Substantia nigra (tissue), 51 donors: ENCODE measurements at places on chromosomes 11 and 22.

DNA sequence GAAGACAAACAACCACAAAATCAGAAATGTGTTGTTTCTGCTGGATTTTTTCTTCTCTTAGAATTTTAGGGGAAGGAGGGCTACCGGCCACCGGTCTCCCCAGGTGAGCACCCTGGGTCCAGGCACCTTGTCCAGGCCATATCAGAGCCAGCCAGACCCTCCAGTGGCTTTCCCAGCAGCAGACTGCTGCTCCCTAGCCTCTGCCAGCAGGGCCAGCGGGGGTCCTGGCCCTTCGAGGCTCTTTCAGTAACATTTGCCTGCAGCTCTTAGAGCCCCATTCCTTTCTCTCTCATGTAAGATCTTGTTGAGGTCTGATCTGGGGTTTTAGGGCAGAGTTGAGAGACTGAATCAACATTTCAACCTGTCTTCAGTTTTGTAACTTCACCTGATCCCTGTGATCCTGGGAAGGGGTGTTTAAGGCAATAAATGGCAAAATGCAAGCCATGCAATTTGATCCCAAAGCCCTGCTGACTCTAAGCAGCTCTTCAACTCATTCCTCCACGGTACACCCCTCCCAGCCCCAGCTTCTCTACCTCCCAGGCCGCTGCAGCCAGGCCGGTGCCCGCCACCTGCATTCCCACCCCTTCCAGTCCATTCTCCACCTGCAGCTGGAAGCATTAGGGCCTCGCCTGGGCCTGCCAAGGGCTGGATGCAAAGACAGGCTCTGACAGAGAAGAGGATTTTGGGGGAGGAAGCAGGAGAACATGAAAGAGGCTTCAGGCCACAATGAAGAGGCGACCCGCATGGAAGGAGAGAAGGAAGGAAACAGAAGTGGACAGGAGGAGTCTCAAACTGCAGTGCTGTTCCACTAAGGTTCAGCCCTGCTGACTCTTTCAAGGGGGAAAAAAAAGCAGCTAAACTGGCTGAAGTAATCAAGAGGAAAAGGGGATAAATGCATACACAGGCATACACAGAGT lies 113.0 kb upstream of the FGF3 start:
- no peak for DNase-seq

DNA sequence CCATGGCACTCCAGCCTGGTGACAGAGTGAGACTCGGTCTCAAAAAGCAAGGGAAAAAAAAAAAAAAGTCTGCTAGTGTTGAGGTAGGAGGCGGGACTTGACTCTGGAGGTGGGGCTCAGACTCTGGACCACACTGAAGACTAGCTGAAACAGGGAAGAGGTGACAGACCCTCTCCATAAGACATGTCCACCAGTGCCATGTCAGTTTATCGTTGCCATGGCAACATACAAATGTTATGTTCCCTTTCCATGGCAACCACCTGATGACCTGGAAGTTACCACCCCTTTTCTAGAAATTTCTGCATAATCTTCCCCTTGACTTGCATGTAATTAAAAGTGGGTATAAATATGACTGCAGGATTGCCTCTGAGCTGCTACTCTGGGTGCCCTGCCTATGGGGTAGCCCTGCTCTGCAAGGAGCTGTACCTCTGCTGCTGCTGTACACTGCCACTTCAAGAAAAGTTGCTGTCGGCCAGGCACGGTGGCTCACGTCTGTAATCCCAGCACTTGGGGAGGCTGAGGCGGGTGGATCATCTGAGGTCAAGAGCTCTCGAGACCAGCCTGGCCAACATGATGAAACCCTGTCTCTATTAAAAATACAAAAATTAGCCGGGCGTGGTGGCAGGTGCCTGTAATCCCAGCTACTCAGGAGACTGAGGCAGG lies 55.1 kb downstream of the KIAA1671 start:
- DNase-seq = no peak

GRCh38 chr11:116360221-116360941 lies 412.4 kb downstream of the BUD13 start:
- no peak for DNase-seq

- DNase-seq = no peak
Measured at GRCh38 chr11:57251491-57252104, 14.5 kb upstream of the APLNR start.

- no peak for DNase-seq
Measured at GRCh38 chr11:9604134-9604533, 30.7 kb downstream of the WEE1 start.

- DNase-seq = no peak
Measured at GRCh38 chr11:119025099-119025473, 5.6 kb downstream of the SLC37A4 start.

GRCh38 chr11:108466405-108466804 lies 924 bp downstream of the C11orf65 start:
- no peak for DNase-seq

- no peak for DNase-seq
Measured at GRCh38 chr22:47596176-47596690, 833.8 kb downstream of the TBC1D22A start.

DNA sequence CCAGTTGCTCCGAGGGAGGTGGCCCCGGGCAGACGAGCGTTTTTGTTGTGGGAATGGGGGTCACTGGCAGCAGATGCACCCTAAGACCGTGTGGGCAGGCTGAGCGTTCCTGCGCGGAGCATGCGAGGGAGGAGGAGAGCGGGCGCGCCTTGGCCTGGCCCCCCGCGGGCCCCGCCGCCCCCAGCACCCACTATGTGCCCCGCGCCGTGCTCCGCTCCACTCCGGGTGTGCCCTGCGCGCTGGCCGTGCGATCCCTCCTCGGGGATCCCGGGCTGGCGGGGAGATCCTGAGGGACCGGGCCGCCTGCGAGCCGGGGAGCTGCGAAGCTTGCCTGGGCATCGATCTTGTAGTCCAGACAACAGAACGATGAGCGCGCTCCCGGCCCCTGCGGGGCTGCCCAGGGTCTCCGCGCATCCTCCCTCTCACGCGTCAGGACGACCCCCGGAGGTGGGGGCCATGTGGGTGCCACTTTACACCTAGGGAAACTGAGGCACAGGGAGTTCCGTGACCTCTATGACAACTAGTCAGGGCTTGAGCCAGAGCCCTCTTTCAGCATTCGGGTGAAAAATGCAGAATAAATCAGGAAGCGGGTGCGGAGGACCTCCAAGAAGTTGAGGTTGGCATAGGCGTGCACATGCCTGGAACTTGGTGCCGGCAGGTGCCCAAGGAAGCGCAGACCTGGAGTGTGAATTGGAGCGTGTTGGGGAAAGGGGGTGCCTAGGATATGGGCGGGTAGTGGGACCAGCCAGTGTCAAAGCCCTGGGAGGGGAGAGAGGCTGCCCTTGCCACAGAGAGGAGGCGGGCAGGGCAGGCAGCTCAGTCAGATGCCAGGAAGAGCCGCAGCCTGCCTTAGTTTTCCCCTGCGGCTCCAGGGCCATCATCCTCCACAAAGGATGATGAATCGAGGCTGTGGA lies 1.3 kb upstream of the KMT5B start:
- DNase-seq = no peak

DNA sequence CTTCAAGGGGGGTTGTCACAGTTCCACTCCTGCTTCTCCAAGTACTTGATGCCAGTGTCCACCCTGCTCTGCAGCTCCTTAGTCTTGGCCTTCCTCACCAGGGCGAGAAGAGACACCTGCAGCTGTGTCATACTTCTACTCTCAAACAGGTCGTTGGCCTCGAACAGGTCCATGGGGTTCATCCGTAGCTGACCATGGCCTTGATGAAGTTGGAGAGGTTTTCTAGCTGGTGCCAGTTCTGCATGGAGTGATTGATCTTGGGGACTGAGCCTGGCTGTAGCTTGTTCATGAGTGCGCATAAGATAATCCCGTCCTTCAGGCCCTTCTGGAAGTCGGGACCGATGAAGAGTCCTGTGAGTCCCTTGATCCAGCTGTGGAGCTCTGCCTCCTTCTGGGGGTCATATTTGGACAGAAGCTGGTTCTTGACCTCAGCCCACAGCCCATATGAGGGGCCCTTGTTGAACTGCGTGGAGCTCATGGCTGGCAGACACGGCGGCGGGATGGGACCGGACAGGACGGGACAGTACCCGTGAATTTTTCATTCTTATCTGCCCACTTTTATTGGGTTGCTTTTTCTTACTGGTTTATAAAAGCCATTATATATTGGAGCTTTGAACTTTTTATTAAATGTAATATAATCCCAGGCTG lies 33.4 kb upstream of the HORMAD2 start:
- no peak for DNase-seq

DNA sequence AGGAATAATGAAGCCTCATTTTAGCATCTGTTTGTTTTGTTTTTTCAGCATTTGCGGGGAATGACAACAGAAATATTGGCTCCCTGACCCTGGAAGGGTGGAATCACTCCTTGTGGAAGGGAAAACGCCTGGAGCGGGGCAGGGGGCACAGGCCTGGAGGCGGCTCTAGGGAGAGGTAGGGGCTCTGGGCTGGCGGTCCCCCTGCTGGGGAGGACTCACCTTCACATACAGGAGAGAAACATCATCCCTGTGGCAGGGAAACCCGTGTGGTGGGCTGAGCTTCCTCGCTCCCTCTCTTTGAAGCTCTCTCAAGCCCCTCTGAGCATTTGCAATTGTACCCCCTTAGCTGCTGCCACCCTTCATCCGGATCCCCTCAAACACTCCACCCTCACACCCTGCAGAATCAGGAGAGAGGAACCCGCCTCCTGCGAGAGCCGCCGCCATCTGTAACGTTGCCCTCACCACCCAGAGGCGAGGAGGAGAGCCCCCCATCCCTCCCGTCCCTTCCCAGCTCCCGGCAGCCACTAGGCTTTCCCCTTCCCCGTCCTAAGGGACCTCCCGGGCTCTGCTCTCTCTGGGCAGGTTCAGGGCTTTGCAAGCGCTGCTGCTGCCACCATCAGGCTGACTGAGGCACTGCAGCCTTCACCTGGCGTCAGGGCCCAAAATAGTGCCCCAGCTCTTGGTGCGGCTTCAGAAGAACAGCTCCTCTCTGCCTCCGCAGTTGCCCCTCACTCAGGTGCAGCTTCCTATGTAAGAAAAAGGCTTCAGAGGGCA lies 10.4 kb downstream of the KIRREL3 start:
- DNase-seq = peak; percentile 74

GRCh38 chr11:122215244-122215992 lies 99.4 kb upstream of the BLID start:
- peak; percentile 86 for DNase-seq

DNA sequence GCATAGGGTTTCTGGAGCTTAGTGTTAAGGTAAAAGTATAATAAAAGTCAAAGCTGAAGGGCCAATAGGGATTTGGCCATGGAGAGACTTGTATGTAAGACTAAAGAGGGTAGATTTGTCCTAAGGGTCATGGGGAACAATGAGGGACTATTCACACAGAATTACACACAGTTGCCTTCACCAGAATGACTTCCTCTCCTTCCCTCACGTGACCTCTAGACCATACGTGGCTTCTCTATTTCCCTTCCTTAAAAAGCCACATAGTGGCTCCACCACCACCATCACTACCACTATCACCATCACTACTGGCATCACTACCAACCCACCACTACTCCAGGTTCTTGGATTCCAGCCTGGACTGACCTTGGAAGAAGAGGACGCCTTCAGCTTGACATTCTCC lies 2.8 kb downstream of the HPX start:
- DNase-seq = no peak

DNA sequence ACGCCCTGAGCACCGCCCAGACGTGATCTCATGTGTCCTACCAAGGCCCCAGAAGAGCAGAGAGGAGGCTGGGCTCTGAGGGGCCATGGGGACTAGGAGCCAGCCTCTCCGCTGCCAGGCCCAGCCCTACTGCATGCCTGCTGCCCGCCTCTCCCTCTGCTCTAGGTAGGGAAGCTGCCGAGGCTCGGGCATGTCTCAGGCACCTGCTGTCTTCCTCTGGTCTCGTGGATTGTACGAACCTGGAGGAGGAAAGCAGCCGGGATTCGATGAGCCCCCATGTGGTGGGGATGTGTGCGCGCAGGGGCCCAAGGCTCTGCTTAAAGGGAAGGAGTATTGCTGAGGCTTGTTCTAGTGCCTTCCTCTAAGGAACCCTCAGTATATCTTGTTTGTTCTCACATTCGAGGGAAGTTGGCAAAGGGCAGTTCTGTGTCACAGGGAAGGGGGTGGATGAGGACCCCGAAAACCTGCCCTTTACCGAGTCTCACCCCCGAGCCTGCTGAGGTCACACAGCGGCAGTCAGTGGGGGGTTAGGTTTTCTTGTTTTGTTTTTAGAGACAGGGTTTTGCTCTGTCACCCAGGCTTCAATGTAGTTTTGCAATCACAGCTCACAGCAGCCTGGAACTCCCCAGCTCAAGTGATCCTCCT lies 21.2 kb downstream of the DAGLA start:
- no peak for DNase-seq

DNA sequence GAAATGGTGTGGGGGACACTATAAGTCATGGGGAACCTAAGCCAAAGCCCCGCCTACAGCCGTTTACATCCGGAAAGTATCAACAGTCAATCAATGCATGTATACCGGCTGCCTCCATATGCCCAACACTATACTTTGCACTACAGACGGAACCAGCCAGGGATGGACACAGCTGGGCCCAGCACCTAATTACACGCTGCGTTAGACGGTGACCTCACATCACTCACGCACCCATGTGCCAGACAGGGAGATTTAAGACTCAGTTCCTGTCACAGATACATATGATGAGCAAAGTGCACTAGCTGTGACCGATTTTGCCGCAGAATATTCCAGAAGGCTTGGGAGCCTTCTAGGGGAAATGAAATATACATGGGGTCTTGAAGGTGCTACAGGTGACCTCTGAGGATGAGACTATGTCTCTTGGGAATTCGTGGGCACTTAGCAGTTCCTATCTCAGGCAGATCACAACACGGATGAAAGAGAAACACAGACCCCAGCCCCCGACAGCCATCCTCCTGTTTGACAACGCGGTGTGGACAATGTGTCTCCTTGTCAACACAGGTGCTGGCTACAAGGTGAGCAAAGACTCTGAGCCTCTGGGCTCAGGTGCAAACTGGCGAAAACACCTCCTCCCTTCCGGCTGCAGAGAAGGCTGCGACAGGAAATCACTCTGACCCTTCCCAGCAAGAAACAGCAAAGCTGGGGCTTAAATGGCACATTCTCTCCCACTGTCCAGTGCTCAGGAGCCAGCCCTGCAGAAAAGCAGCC lies 8.0 kb downstream of the AHNAK start:
- no peak for DNase-seq

- no peak for DNase-seq
Measured at GRCh38 chr11:95085117-95085816, 4.4 kb upstream of the ENDOD1 start.

GRCh38 chr11:128694618-128695481 lies 978 bp downstream of the FLI1 start:
- DNase-seq = no peak

GRCh38 chr11:103988595-103988969 lies 47.9 kb upstream of the DDI1 start:
- no peak for DNase-seq

DNA sequence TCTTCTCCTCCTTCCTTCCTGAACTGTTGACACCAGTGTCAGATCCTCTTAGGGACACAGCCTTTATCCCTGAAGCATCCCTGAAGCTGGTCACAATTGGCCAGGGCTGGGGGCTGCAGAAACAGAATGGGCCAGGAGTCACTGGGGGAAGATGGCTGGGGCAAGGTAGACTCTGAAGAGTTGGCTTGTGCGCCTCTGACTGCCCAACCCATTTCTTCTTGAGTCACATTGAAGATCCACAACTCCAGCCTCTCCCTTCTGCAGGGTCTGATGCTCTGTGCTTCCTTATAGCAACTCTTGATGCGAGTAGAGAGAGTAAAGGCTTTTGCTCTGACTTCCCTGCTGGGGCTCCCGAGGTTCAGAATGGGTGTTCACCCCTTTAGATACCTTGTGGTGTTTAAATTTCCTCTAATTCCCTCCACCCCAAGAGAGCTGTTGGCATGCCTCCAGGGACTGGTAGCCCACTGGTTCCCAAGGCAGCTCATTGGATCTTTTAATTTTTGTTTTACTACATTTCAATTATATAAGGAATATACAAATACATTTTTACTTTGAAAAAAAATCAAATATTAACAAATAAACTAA lies 13.4 kb downstream of the PRDM11 start:
- no peak for DNase-seq
